ENCODE measurements at places on chromosomes 6 and 20.

GRCh38 chr20:48703511-48704219, 124.1 kb downstream of the PREX1 start:
- DNase-seq = no peak

DNA sequence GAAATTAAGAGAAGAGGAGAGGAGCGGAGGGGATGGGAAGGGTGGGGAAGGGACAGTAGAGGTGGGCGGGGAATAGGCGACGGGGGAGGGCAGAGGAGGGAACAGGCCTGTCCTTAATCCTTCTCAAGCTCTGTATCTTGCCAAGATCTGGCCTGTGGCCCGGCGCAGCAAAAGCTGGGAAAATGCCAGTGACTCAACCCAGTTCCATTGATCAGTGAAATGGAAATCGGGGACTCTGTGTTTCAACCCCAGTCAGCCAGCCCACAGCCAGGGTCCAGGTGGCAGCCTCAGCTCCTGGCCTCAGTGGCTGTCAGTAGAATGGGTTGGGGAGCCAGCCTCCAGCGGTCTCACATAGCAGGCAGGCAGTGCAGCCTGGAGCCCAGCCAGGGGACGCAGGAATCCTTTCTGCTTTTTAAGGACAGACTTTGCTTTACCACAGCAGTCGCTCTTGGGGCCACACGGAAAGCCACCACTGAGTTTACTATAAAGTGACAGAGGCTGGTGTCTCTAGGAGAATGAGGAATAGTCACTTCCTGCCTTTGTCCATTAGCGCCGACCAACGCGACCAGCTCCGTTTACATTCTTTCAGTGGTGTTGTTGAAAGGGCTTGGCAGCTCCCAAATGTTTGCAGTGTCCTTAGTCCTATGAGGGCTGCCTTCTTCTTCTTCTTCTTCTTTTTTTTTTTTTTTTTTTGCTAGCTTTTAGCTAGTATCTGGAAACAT, 128.0 kb downstream of the RIN2 start:
- no peak for DNase-seq

DNA sequence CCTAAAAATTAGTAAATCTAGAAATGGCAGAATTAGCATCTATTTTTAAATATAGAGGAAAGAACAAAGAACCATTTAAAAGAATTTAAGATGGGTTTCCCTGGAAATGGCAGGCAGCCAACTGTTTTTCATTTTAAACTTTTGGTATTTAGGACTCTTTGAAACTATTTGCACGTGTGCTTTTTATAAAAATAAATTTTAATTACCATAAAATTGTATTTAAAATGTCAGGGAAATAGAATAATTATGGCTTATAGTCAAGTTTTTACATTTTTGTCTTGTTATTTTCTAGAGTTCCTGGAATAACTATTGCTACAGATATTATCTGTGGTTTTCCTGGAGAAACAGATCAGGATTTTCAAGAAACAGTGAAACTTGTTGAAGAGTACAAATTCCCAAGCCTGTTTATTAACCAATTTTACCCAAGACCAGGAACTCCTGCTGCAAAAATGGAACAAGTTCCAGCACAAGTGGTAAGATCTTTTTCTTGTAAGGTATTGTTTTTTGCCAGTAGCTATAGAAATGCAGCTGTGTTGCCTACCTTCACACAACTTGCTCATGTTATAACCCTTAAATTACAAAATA, 528.7 kb upstream of the SOX4 start:
- peak; percentile 51 for DNase-seq

GRCh38 chr6:130138909-130139242, 83.9 kb downstream of the SAMD3 start:
- no peak for DNase-seq

GRCh38 chr6:39266375-39266774, 37.1 kb upstream of the KCNK5 start:
- no peak for DNase-seq

- DNase-seq = no peak
These were observed 603.5 kb upstream of the CDH4 start for GRCh38 chr20:60648556-60648955.

GRCh38 chr6:75794351-75794846, 45.4 kb downstream of the MYO6 start:
- no peak for DNase-seq
